ENCODE measurements at places on chromosomes 3 and 15. TPM values are rescaled to one million over a fixed set of nuclear protein-coding genes. Genes with fewer than 3 reads are reported as not detected.
A peak's percentile ranks its signal among the peaks of the same experiment; 100 is the strongest.

Gene BFSP2
- not detected for total RNA-seq

Gene CD96
- not detected for total RNA-seq

Gene CCRL2
- not detected for total RNA-seq

Gene GPR160
- 2.2 TPM for total RNA-seq

Gene TASOR
- total RNA-seq = 58.9 TPM

Gene EPHA6
- total RNA-seq = 20.8 TPM

Gene ZNF660
- 10.2 TPM for total RNA-seq

Gene GOLGA6L4
- total RNA-seq = 5.7 TPM

Gene HHLA2
- total RNA-seq = not detected

Gene MASP1
- total RNA-seq = 14.2 TPM

Gene GOLGB1
- total RNA-seq = 76.0 TPM

Gene COL8A1
- 1.7 TPM for total RNA-seq

Gene CEP19
- total RNA-seq = 9.7 TPM

Gene PRTG
- total RNA-seq = 2.9 TPM

GRCh38 chr3:168511428-168512014, 415.8 kb upstream of the GOLIM4 start:
- no peak for DNase-seq

- no peak for DNase-seq
Measured at GRCh38 chr15:96184297-96184696, 146.2 kb upstream of the NR2F2 start.

DNA sequence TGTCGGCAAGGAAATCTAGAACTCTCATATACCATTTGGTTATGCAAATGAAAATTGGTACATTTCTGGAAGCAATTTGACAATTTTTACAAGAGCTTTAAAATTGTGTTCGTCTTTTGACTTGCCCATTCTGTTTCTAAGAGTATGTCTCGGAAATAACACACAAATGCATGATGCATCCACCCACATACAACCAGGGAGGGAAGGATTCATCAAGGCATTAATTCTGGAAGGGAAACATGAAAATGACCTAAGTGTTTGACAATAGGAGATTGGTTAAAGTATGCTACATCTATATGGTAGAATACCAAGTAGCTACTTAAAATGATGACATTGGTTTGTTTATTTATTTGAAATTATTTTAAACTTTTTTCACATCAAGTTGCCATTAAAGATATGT, 58.6 kb downstream of the PIAS1 start:
- no peak for DNase-seq

GRCh38 chr3:55487381-55488241, 505 bp upstream of the WNT5A start:
- no peak for DNase-seq

- DNase-seq = no peak
Measured at GRCh38 chr3:12363397-12364195, 74.7 kb downstream of the PPARG start.

DNA sequence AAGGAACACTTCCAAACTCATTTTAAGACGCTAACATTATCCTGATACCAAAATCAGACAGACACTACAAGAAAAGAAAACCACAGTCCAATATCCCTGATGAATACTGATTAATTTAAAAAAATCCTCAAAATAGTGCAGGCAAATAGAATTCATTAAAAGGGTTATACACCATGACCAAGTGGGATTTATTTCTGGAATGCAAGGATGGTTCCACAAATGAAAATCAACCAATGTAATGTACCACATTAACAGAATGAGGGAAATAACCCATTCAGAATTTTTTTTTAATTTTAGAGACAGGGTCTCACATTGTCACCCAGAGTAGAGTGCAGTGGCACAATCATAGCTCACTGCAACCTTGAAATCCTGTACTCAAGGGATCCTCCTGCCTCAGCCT, 17.3 kb upstream of the AP4E1 start:
- DNase-seq = no peak

- no peak for DNase-seq
Measured at GRCh38 chr3:121661376-121661775, 673 bp upstream of the HCLS1 start.

GRCh38 chr3:149575961-149576564, 81.8 kb downstream of the WWTR1 start:
- DNase-seq = no peak

DNA sequence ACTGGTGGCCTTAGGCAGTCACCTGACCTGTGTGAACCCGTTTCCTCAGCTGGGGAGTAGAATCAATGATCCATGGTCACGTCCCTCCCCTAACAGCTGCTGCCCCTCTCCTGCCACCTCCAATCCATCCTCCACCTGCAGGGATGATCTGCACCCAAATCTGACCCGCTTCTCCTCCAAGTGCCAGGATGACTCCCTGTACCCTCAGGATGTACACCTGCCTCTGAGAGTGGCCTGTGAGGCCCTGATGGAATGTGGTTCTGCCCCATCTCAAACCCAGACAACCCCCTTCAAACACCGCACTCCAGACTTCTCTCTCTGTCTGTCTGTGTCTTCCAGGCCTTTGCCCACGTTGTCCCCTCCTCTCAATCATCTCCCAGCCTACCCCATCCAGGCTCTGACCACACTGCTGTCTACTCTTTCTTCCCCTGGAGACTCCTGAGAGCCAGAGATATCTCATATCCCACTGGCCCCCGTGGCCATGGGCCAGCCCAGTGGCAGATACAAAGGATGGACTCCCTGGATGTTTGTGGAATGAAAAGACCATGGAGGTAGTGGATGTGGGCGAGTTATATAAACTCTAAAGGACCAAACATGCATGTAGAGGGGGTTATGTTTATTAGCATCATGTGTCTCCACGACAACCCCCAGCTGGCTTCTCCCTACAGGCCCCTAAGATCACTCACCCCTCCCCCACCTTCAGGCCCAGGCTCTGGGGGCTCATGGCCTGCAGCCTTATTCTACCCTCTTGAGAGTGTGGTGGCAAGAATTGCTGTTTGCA, 84.9 kb downstream of the SMAD6 start:
- DNase-seq = no peak

DNA sequence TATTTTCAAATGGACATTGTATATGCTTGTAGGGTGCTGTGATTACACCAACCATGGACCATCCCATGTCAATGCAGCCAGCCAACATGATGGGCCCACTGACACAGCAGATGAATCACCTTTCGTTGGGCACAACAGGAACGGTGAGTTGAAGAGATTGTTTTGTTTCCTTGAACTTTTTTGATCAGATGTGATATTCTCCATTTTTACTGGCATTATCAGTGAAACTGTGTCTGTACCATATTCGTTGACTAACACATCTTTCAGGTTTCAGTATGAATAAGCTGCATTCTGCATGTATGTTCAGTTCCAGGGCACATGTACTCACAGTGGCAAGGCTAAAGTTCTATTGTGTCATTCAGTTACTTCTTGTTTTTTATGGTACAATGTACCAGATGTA, 655.2 kb downstream of the RBMS3 start:
- no peak for DNase-seq

- peak; percentile 75 for DNase-seq
Measured at GRCh38 chr3:9778143-9779074, 8.7 kb upstream of the CAMK1 start.

DNA sequence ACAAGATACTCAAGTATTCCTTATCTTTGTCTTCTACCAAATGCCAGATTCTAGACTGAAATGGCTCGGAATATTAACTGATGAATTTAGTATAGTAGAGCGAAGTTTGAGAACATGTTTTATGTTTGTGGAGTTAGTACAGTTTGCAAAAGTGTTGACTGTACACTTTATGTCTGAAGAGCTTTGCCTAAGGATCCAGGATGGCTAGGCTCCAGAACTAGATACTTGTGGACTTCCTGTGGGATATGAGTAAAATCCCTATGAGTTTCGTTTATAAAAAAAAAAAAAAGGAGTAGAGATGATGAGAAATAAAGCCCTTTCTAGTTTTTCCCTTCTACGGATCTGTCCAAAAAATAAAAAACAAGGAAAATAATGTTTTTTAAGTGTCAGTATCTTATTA, 96.7 kb downstream of the TP63 start:
- DNase-seq = no peak

GRCh38 chr3:57959423-57960173, 48.6 kb upstream of the FLNB start:
- no peak for DNase-seq

GRCh38 chr3:36542186-36542585, 161.9 kb downstream of the STAC start:
- no peak for DNase-seq

DNA sequence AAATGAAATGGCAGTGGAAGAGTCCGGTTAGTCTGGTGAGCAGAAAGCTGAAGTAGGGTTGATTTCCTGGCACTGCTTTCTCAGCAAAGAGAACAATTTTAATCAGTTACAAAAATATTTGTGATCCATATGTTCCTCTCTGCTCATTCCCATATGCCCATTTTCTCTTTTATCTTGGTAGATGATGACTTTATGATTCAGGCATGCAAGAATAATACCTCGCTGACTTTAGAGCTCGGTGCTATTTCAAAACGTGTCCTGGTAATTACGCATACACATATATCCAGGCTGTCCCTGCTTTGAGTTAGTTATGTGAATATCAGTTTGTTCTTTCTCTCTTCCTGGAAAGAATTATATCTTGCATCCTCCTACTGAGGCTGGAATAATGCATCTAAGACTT, 38.5 kb downstream of the ARPP21 start:
- DNase-seq = no peak

DNA sequence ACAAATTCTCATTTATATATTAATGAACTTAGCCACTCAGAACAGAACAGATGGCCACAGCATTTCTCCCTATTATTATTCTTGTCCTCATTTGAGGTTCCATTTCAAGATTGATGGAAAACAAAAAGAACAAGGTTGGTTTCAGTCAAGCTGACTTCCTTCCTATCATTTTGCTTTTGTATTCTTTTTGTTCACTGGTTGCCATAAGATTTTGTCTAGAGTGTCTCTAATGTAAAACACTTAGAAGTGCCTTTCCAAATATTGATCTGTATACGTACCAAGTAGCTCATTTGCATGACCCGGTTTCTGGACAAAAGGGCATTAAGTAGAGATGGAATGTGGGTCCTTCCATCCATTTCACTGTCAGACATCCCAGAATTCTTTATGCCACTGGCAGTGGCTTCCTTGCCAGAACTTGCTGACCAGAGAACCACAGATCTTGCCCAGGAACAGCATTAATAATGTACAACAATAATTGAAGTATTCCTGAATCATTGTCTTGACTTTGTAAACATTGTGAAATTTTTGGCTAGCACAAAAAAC, 63.8 kb downstream of the PEX5L start:
- DNase-seq = no peak

DNA sequence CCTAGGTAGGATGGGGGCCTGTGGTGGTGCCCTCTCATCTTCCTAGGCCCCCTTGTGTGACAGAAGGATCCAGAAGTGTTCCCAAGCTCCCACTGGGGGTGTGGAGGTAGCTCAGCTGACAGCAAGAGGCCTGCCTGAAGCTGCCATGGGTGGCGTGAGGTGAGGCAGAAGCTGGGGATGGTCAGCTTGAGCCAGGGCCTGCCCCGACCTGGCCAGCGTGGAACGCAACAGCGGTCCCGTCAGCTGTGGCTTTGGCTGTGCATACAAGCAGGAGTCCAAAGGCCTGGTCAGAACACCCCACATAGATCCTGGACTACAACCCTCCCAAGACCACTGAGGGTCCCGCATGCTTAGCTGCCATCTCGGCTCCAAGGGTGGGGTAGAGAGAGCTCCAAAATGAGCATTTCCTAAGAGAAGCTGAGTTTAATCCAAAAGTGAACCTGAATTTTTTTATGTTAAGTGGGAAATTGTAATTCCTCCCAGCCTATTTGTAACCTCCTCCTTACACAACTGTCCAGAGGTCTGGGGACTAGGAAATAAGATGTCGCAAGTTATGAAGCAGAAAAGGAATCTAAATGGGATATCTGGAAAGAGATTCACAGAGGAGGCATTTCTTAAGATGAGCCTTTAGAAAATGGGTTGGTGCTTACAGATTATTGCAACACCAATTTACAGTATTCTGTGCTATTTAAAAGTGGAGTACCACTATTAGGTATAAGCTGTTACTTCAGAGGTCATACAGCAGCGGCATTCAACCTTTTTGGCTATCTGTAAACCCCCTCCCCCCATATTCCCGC, 9.9 kb upstream of the PLA2G4D start:
- DNase-seq = no peak

DNA sequence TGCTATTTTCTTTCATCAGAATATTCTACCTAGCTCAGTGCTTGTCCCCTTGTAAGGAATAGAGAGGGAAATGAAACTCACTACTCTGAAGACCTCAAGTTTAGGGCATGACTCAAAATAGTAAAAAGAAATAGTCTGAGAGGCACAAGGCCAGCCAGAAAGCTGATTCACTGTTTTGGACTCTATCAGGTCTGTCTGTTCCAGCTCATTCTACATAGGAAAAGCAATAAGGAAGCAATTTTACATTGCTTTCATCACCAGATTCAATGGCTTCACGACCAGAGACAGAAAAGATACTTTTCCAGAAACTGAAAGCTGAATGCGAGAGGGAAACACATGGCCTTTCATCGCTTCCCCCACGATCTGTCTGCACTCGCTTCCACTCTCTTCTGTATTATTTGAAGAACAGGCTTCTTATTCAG, 276.0 kb downstream of the GBE1 start:
- no peak for DNase-seq

DNA sequence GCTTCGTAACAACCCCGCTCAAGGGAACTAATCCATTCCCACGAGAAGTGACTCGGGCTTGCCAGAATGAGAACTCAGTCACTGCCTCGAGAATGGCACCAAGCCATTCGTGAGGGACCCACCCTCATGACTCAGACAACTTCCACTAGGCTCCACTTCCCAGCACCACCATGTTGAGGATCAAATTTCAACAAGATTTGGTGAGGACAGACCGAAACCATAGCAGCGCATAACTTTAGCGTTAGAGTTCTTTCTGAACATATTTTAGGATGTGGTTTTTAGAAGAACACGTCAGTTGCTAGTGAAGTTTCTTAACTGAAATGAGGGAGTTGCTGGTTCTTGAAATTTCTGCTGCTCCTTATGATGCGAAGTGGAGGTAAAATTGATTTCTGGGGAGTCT, 13.5 kb downstream of the PTPRG start:
- DNase-seq = no peak

GRCh38 chr3:122991236-122991985, 36.2 kb downstream of the SEMA5B start:
- no peak for DNase-seq

- DNase-seq = no peak
Measured at GRCh38 chr3:141575879-141576743, 89.3 kb downstream of the RASA2 start.

DNA sequence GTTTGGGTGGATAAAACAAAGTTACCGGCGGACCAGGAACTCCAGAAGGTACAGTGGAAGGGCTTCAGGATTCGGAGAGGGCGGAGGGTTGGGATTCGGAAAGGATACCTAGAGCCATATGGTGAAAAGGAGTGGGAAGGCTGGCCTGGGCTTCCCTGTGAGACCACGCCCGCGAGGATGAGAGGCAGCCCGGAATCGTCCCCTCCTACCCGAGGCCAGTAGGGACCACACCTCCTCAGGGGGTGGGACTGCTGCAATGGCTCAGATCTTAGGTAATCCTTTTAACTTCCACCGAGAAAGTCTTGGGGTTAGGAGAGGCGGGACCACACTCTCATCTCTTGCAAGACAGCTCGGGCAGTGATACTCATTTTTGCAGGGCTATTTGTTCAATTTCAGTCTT, 511.3 kb downstream of the OCA2 start:
- DNase-seq = no peak
